WTC11 (cell line): ENCODE measurements at places on chromosomes 1 and 21. TPM values are rescaled to one million over a fixed set of nuclear protein-coding genes. Genes with fewer than 3 reads are reported as not detected.

DNA sequence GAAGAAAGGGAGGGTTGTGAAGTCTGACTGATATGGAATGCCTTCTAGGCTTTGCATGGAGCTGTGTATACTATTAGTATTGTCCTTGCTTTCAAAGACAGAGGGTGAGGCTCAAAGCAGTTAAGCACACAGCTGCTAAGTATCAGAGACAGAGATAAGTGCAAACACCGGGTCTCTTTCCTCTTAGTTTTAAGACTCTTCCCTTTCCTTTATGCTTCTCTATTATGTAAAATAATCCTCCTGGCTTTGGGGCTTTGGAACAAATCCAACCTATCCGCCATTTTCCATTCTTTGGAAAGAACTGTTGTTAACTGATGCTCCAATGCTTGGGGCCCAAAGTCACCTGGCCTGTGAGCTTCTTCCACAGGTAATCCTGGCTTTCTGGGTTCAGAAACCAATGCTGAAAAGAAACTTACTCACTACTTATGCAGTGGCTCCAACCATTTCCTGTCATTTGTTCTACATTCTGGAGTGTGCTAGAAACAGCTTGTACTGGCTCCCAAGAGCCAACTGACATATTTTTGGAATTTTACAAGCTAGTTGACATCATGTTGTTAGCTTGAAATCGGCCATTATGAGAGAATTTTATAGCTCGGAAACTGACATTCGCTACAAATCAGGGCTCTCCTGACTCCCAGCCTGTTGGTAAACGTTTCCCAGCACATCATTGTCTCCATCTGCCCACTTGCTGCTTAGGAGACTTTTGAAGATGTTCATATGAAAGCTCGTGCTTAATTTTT is 67.5 kb downstream of the DNTTIP2 start:
- H3K27ac ChIP-seq, result no peak overlapping the region
- H3K4me1 ChIP-seq, result peaks cover 42% of the 10 kb centered on the region
- H3K27me3 ChIP-seq, result no peaks in the 10 kb centered on the region
- no peak for DNase-seq
- H3K4me3 ChIP-seq, result no peak overlapping the region

DNA sequence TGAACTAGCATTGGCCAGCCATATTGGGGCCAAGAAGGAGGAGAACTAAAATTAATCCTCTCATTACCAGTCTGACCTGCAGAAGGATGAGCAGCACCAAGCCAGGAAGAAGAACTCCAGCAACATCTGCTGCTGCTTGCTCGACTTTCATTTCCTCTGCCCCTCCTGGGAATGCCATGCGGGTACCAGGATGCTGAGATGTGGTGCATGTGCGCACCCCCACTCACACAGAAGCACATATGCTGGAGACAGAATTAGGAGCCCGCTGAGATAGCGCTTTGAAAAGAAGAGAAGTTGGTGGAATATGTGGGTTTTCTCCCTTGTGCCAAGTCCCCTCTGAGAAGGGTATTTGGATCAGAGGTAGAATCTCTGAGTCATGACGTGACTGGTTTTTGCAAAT is 70.4 kb downstream of the PLXNA2 start:
- H3K36me3 ChIP-seq, result no peaks in the 10 kb centered on the region
- H3K4me3 ChIP-seq, result no peak overlapping the region
- H3K27ac ChIP-seq, result no peak overlapping the region
- no peak for DNase-seq

DNA sequence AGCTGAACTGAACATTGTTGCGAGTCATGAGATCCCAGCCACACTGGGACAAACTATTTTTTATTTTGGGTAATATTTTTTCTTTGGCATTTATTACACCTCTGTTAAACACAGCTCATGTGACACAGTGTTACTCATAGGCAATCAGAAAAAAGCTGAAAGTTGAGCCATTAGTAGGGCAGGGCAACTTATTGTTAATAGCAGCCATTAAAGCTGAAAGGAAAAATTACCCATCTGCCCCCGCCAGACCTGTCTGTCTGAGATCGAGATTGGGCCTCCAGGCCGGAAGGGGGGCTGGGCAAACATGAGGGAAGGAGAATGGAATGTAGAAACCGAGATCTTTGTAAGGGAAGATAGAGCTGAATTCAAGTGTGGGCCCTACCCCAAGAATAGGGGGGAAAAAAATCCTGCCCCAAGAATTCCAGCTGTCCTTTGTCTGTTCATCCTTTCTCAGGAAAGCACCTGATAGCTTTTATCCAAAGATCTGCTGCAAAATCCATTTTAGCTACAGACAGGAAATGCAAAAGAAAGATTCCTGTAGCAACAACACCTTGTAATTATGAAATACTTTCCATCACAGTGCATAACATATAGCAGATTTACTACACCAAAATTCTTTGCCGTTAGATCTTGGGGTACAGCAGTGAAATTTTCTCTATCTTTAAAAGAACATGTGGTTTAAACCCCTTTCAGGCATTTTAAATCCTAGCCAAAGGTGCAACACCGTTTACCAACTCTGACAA is 212.8 kb downstream of the PBX1 start:
- DNase-seq, result peak; percentile 28
- H3K27me3 ChIP-seq, result no peaks in the 10 kb centered on the region
- peaks cover 5% of the 10 kb centered on the region for H3K36me3 ChIP-seq
- peaks cover 67% of the 10 kb centered on the region for H3K4me1 ChIP-seq

The OR11L1 gene
- not detected in 3 replicates for total RNA-seq

GRCh38 chr1:15943992-15944307 is 32.0 kb downstream of the ZBTB17 start:
- no peak overlapping the region for H3K27ac ChIP-seq
- peaks cover 22% of the 10 kb centered on the region for H3K36me3 ChIP-seq
- DNase-seq, result no peak
- peaks cover 9% of the 10 kb centered on the region for H3K4me1 ChIP-seq
- no peak overlapping the region for H3K4me3 ChIP-seq

DNA sequence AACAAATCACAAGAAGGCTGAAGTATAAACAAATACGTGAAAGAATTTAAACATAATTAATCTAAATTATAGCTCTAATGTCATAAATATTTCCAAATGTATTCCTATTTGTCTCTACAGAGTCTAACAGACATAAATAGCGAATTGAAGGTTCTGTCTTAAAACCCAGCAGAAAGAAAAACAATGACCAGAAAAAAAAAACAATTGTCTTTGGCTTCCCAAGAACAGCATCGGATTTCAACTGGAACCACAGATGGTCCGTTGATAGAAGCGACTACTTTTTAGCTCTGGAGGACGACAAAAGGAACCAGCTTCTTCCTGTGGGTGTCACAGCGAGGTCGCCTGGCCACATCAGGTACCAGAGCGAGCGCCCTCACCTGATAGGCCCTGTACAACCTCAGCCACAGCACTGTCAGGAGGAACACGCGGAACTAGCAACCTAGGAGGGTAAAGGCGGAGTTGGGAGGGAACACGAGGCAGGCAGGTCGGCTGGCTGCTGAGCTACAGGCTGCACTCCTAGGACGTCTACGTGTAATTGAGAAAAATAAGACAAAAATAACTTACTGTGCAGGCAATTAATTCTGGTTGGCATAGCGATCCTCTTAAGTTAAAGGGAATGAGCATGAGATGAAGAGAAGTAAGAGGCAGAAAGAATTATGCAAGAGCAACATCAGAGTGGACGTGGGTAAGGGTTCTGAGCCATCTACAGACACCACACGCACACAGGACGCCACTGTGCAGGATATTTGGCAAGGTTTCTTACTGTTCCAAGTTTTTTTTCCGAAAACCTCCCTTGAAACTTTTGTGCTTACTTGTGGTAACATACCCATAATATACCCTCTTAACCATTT is 16.7 kb upstream of the PRDM15 start:
- peak overlapping the region; percentile 68 for H3K27ac ChIP-seq
- no peaks in the 10 kb centered on the region for H3K36me3 ChIP-seq
- peak; percentile 38 for DNase-seq
- no peaks in the 10 kb centered on the region for H3K27me3 ChIP-seq
- peaks cover 40% of the 10 kb centered on the region for H3K4me1 ChIP-seq

The CDC14A gene
- total RNA-seq, result 8.7 to 11.1 TPM (median 10.3 TPM) in 3 replicates

The CD247 gene
- total RNA-seq, result 1.0 to 1.8 TPM (median 1.8 TPM) in 3 replicates

- no peaks in the 10 kb centered on the region for H3K27me3 ChIP-seq
- peaks cover 41% of the 10 kb centered on the region for H3K36me3 ChIP-seq
- no peak overlapping the region for H3K4me3 ChIP-seq
- no peak overlapping the region for H3K27ac ChIP-seq
- H3K4me1 ChIP-seq, result 0 out of 2 replicates have a peak, but pooled peaks cover 6% of the 10 kb centered on the region
Observed at GRCh38 chr1:205797168-205797567, 15.8 kb downstream of the SLC41A1 start.

DNA sequence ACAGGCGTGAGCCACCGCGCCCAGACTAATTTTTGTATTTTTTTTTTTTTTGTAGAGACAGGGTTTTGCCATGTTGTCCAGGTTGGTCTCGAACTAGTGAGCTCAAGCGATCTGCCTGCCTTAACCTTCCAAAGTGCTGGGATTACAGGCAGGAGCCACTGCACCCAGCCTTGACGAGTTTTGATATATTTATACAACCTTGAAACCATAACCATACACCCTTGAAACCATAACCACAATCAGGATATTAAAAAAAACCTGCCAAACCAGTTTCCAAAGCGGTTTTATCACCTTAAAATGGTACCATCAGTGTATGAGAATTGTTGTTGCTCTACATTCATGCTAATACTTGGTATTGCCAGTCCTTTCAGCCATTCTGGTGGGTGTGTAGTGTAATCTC is 3.7 kb upstream of the PHACTR4 start:
- H3K36me3 ChIP-seq, result no peaks in the 10 kb centered on the region
- H3K4me1 ChIP-seq, result peaks cover 13% of the 10 kb centered on the region
- no peaks in the 10 kb centered on the region for H3K27me3 ChIP-seq
- DNase-seq, result no peak

The S1PR1 gene
- 3.2 to 3.4 TPM (median 3.2 TPM) in 3 replicates for total RNA-seq

GRCh38 chr21:19590044-19590443 is 1186.5 kb upstream of the TMPRSS15 start:
- DNase-seq, result no peak
- no peaks in the 10 kb centered on the region for H3K36me3 ChIP-seq
- H3K27ac ChIP-seq, result no peak overlapping the region

The TRIM67 gene
- not detected in 3 replicates for total RNA-seq

DNA sequence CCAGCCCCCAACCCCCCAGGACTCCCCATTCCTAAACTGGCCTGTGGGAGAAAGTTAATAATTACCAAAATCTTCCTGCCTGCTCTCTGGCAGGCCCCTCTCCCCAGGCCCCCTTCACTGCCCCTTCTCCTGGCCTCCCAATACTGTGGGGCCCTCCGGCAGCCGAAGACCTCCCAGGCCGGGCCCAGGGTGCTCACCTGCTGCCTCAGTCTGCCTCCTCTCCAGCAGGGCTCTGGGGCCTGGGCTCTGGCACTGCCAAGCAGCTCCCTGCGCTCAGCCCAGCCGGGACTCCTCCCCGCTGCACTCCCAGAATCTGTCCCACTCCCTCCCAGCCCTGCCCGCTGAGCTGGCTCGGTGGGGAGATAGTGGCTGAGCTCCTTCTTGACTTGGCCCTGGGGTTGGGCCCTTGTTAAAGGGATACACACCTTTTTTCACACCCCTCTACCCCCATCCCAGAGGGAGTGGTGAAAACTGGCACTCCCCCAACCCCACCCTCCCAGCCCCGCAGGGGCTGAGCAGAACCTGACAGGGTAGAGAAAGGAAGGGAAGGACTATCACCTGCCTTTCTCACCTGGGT is at the start of gene S100A16:
Gene S100A16, minus strand, starts transcription at position 383 of the 577 bp plus-strand sequence. CDS start 4,986 bp downstream, outside the sequence.
- peak; percentile 54 for DNase-seq
- H3K4me3 ChIP-seq, result peak within 1 kb of the TSS; percentile 58
- peaks cover 62% of the 10 kb centered on the region for H3K4me1 ChIP-seq
- no peak within 1 kb of the TSS for H3K27ac ChIP-seq
- no peaks in the 10 kb centered on the region; the same call in 1 of the 2 replicates for H3K27me3 ChIP-seq

GRCh38 chr1:193629875-193630274 is 443.5 kb upstream of the B3GALT2 start:
- peaks cover 15% of the 10 kb centered on the region for H3K4me1 ChIP-seq
- H3K27ac ChIP-seq, result no peak overlapping the region
- H3K27me3 ChIP-seq, result no peaks in the 10 kb centered on the region
- no peak for DNase-seq
